Osteocyte (in vitro differentiated cells): ENCODE measurements at places on chromosomes 7 and 10. TPM values are rescaled to one million over a fixed set of nuclear protein-coding genes. Genes with fewer than 3 reads are reported as not detected.
A peak's percentile ranks its signal among the peaks of the same experiment; 100 is the strongest.

- DNase-seq: no peak
These were observed 33.6 kb upstream of the AGR2 start for GRCh38 chr7:16838386-16838785.

DNA sequence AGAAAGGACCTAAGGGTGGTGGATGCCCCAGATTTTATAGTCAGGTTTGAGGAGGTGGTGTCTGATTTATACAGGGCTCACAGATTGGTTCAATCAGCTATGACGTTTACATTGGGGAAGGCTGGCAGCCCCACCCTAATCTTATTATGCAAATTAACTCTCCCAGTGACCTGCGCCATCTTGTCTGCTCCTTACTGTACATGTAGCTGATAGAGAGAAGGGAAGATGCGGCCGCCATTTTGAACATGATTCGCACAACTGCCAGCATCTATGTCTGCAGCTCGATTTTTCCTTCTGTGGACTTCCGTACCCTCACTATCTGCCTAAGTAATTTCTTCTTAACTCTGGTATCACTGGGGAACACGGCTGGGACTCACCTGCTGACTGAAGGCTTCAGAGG is 619.0 kb upstream of the DPP6 start:
- no peak for DNase-seq

- no peak for DNase-seq
These were observed 3.7 kb upstream of the LIPF start for GRCh38 chr10:88660598-88660884.

DNA sequence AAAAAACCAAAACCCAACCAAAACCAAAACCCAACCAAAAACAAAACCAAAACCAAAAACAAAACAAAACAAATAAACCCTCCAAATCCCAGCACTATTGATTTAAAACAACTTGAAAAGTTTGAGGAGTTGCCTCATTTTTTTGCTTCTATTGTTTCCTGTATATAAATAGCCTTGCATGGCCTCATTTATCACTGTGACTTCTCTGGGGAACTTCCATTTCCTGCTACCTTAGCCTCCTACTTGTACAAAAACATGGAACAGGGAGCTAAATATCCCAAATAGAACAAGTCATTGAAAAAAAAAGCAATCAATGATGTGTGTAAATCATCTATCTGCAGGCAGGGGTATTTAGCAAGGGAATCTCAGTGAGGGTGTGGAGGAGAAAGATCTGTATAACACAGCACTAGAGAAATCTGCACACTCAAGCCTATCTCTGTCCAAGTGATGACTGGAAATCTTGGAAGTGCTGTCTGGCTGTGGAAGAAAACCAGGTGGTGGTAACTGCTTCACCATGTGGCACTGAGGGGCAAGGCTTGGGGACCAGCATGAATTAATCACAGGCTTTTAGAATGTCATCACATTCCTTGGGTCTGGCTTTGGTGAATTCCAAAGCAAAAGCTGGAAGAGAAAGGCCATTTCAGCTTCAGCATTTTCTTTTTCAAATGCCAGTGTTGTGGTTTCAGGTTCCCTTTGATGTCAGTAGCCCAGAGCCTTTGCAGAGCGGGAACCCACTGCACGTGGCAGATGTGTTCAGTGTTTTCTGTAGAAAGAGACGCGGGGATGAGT is 349.5 kb upstream of the ZNF32 start:
- DNase-seq: no peak

- DNase-seq: no peak
These were observed 39.5 kb downstream of the PRKAG2 start for GRCh38 chr7:151837285-151838042.

The CACNB2 gene
- total RNA-seq: 0.43 TPM in 1 of 2 replicates, not detected in the other

DNA sequence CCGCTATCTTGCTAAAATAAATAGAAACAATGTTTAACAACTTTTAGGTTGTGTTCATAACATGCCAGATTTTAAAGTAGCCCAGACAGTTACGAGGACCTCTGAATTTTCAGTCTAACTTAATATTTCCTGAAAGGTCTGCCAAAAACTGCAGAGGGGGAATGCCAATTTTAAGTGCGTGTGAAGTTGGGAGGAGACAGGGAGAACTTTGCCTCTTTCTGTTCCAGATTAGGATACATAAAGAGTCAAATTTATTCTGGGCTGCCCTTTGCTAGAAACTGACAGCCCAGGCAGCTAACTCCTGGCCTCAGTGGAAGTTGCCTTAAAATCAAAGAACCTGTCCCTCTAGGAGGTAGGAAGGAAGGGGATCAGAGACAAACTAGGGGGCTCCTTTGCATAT is 52.3 kb upstream of the PIP4K2A start:
- DNase-seq: no peak

The CYTH3 gene
- 63.9 and 66.6 TPM in 2 replicates for total RNA-seq

DNA sequence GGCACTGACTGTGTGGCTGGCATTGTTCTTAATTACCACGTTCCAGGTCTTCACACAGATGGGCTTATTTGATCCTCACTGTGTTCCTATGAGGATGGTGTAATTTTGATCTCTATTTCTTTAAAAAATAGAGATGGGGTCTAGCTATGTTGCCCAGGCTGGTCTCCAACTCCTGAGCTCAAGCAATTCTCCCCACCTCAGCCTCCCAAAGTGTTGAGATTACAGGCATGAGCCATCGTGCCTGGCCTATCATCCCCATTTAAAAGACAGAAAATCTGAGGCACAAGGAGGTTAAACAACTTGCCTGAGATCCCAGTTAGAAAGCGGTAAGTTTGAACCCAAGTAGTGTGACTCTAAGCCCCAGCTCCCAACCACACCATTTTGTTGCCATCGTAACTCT is 17.0 kb upstream of the SRGN start:
- no peak for DNase-seq

- DNase-seq: no peak
These were observed 75.0 kb upstream of the PAX2 start for GRCh38 chr10:100670368-100670767.

- no peak for DNase-seq
These were observed 36.6 kb downstream of the GTF2IRD1 start for GRCh38 chr7:74489997-74490945.

DNA sequence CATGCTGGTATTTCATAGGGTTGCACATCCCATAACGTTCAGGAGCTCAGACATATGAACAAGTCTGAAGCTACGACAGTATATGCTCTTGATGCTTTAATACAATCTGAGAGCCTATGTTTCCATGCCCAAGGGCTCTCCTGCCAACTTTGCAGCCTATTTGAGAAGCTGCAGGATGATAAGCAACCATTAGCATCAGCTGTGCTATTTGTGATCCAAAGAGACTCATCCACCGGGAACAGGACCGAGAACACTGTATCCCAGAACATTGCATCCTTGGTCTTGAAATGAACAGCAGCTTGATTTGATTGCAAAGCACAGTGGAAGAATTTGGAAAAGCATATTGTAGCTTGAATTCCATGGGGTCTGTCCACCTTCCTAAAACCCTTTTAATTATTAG is 156.2 kb upstream of the PTER start:
- DNase-seq: no peak

- no peak for DNase-seq
These were observed 1.0 kb downstream of the CDK6 start for GRCh38 chr7:92835261-92835850.

The C10orf67 gene
- total RNA-seq: not detected in 2 replicates

DNA sequence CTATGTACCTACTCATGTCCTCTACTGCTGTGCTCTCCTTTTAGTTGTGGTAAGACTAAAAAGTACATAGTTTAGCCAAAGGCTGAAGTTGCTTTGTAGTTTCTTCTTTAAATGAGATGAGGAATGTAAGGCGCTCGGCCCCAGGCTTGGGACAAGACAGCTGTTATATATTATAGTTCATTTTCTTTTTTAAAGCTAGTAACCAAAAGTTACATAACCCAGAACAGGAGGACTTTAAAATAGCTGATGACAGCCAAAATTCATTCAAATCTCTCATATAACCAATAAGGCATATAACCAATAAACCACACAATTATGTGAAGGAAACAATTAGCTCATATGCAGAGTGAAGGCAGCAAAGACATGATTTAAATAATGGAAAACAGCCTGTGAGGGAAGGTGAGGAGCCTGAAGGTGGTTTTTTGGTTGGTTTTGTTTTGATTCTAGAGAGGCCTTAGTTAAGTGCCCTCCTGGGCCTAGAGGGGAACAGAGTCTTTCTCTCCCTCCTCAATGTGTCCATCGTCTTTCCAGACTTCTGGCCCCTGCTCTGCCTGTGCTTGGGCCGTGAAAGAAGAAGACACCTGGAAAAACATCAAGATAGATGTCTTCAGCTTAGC is 35.8 kb downstream of the SLC26A4 start:
- no peak for DNase-seq

DNA sequence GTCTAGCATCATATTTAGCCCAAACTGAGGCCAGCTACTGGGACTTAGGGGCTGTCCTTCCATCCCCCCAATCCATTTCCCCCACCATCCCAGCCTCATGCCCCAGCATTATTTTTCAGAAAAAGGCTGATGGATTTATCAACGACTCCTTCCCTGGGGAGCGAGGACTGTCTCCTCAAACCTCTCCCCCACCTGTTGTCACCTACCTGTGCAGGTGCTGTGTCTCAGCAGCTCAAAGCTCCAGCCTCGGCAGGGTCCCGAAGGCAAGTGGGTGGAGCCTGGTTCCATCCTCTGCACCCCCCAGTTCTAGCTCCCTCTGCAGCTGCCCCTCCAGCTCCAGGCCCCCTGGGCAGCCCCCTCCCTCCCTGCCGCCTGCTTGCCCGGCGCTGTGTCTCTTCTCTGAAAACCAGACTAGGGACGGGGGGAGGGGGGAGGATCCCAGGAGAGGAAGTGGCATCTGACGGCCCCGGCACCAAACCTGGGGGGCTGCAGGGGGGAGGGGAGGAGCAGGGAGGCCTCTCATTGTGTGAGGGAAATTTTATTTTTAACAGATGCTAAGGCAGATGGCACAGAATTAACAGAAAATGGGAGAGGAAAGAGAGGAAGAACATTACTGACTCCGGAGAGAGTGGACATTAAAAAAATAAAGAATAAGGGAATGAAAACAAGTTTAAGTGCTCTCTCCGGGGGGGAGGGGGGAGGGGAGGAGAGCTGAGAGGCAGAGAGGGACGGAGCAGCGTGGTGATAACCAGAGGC is 61.7 kb upstream of the PAX2 start:
- DNase-seq: no peak

- DNase-seq: no peak
These were observed 136.4 kb upstream of the ASAH2 start for GRCh38 chr10:50387732-50388073.

- no peak for DNase-seq
These were observed 156.1 kb upstream of the CTBP2 start for GRCh38 chr10:125316436-125316835.

DNA sequence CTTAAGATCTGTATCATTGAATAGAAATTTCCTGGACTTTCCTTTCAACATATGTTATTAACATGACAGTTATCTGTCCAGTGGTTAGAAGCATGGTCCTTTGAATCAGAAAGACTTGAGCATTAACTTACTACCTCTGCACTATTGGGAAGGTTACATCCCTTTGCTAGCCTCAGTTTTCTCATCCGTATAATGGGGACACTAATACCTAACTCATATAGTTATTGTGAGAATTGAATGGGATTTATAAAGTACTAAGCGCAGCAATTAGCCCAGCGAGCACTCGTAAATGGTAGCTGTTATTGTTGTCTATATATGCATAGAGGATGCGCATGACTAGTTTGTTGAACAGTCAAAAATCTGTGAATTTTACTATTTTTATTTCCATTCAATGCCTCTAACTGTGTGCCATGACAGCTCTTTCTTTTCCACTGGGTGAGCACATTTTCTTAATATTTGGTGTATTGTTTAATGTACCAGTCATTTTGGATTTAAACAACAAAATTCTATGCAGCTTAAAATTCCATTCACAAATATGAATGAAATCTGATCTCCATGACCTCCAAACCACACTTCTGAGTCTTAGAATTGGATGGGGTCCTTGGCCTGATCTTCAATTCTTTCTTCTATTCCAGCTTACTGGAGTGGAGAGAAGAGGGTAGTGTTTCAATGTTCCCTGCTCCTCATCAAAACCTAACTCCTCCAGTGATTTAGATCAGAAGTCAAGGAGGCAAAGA is 65.0 kb downstream of the CACNB2 start:
- no peak for DNase-seq

The TYW1 gene
- 16.3 and 17.2 TPM in 2 replicates for total RNA-seq

DNA sequence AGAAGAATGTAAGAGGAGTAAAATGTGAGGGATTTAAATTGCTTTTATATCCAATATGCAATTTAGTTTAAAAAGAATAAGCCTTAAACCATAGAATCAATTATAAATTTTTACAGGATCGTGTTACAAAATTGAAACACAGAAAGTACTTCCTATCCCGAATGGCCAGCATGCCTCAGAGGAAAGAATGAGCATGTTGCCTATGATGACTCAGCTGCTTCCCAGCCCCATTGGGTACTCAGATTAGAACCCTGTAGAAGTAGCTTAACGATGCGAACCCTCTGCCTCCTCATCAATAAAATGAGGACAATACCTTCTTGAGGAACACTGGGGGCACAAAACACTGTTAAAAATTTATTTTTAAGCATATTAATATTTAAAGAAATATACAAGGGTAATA is 113.4 kb upstream of the CDK1 start:
- DNase-seq: no peak

The SEM1 gene
- 38.3 and 46.5 TPM in 2 replicates for total RNA-seq

The LEP gene
- total RNA-seq: not detected in 2 replicates

The TMEM270 gene
- not detected in 2 replicates for total RNA-seq

GRCh38 chr7:110797656-110798055 is 293.3 kb upstream of the LRRN3 start:
- no peak for DNase-seq

The GSAP gene
- 0.83 and 0.84 TPM in 2 replicates for total RNA-seq

DNA sequence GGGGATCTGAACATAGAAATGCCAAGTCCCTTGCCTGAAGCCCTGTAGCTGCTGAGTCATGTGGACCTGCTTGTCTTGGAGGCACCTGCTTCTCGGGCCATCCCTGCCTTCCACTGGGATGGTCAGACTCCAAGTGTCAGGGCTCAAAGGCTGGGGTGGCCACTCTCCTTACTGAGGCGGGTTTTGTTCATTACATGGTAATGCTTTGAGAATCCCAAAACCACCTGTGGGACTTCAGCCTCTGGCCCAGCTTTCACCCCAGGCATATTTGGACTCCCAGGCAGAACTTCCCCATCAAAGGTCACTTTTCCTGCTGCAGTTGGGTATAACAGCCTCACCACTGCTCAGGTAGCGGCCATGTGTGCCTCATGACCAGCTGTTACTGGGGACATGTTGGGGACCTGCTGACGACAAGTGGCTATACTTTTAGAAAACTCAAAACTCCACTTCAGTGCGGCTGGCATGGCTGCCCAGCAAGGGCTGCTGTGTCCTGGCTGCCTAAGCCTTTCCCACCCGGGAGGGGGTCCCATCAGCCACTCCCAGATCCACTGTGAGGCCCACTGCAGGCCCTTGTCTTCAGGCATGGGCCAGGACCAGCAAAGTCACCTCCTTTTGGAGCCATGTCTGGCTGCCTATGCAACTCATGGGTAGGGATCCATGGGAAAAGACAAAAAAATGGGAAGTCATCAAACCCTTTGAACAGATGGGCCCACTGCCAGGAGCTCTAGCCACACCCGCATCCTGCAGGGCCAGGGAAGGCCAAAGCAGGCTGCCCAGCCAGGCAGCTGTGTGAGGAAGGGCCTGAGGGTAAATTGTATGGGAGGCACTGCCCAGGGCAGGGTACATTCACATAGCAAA is 96.7 kb downstream of the ARHGAP22 start:
- peak; percentile 80 for DNase-seq

GRCh38 chr10:82206831-82207230 is 331.8 kb downstream of the NRG3 start:
- no peak for DNase-seq
